ENCODE measurements at places on chromosomes 5 and 9.

GRCh38 chr9:111038331-111039230, at the start of gene LPAR1:
Gene LPAR1, minus strand, starts transcription at chr9:111038470. Its CDS starts 66,353 bp downstream, at chr9:110972117.
- no peak for DNase-seq

DNA sequence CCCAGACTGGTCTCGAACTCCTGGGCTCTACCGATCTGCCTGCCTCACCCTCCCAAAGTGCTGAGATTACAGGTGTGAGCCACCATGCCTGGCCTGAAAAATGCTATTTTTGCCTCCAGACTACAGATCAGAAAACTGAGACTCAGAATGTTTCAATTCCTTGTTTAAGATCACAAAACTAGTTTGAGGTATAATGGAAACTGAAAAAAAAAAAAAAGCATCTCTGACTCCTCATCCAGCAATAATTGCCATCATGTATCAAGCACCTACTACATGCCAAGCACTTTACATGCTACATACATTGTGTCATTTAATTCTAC, 35.6 kb downstream of the PLAC8L1 start:
- DNase-seq: no peak

DNA sequence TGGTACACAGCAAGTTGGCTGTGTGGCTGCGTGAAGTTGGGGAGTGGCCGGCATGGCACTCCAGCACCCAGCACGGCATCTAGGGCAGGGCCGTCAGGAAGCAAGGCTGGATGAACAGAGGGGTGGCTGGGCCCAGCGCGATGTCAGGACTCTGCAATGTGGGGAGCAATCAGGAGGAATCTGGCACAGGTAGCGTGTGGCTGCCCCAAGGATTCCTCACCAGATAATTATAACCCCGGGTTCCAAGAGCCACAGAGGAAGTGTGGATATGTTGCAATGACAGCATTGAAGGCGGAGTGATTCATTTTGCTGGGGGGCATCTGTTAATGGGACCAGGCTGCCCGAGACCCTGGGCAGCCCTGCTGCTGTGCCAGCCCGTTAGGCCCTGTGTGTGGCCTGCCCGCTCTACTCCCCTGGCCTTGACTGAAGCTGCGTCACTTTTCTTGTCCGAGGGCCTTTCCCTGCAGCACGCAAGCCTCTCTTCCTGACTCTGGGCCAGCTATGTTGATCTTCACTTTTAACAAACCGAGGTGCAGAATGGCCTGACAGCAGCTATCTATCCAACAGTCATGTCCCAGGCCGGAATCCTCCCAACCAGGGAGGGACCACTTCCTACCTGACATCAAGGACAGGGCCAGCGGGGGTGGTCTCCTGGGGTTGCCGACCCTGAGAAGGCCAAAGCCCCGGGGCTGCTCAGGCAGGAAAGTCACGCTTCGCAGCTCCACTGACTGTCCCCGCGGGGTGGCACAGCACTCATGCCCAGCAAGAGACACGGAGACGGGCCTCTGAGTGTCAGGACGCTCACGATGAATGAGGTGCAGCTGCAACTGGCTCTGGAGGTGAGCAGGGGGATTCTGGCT, 118.0 kb upstream of the PHYKPL start:
- DNase-seq: no peak

DNA sequence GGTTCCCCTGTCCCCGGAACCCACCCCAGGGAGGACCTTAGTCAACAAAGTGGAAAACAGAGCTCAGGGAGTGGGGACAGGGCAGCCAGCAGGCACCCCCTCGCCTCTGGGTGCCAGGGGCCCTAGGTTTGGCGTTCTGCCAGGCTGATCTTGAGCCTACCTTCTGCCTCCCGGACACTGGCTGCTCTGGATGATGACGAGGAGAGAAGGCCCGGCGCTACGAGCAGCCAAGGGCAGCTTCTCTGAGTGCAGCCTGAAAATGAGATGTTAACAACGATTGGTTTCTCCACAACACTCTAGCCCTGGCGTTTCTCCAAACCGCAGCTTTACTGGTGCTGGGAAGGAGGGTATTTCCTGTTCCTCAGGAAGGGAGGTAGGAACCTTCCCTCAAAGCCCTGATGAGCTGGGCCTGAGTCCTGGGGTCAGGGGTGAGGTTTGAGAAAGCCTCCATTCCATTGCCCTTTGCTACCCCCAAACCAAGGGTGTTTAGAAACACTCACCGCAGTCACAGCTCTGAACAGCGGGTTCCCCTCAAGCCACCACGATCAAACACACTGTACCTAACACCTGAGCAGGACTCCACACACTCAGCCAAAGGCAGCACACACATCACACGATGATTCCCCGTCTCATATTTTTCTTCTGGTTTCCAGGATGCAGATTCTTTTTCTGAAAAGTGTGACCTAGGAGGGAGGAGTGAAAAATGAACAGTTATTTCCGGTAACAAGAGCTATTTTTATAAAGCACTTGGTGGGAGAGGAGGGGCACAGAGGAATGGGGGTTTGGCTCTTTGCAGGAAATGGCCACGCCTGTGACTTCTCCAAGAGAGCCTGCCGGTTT, at the start of gene STING1:
TSS of gene STING1 (minus strand) at position 709 of the 840 bp plus-strand sequence. CDS start 1,054 bp downstream, outside the sequence.
- peak; percentile 6 for DNase-seq

DNA sequence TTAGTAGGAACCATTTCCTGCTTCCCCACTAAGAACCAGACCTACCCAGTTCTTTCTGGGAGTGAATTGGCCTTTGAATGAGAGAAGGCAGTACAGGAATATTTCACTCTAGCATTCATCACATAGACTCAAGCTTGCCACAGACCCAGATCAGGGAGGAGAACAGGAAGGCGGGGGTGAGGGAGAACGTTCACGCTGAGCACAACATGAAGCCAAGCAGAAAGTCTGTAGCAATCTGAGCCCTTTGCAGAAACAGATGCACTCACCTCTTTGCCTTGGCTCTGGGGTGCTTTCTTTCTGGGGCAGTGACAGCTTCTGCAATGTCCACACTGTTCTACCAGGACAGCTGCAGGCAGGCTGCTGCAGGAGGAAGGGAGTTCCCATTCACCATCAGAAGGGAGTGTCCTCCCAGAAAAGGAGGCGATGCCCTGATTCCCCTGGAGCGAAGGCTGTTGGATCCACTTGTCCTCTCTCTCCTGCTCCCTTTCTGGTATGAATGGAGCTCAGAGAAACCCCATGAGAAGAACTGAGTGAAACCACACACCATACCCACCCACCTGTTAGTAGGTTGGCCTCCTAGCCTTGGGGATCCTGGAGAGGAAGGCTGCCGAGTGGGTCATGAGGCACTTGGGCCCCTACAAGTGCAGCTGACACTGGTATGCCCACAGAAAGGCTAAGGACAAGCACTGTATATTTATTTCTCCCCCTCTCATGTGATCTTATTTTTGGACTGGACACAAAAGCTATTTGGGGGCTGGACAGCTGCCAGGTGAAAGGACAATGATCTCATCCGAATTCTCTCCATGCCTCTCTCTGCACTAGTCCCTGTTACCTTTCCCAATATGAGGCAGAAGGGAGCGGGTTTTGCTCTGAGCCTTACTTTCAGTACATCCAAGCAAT, 11.7 kb upstream of the FGF1 start:
- no peak for DNase-seq

GRCh38 chr5:1926071-1926440, 43.3 kb upstream of the IRX4 start:
- DNase-seq: no peak

GRCh38 chr5:14202462-14202861, 59.3 kb downstream of the TRIO start:
- DNase-seq: no peak

- no peak for DNase-seq
Measured at GRCh38 chr5:124952079-124952478, 205.6 kb upstream of the ZNF608 start.

DNA sequence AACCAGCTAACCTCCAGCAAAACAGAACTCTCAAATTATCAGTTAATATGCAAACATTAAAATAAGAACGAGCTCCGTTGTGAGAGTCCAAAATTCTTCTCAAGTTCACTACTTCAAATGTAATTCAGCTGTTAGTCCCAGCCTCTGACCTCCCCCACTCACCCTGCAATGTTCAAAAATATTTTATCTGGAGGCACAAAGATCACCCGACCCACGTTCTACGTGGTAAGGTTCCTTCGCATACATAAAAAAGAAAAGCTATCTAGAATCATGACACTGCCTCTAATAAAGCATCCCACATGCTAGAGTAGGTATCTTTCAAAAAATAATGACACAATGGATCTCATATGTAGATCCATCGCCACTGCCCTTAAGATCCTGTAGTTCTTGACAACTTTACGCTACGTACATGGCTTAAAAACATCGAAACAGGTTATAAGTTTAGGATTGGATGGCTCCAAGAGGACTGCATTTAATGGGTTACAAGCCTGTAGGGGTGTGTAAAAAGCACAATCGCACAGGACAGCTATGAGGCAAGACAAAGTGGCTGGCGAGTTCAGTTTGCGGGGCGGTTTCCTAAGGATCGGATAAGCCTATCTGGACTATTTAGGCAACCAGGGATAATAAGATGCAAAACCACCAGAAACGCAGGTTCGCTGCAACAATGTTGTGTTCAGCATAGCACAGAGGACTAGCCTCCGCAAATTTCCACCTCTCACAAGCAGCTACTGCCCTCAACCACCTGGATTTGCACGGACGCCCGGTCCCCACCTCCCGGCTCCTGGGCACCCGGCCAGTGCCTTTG, 969 bp downstream of the CLK4 start:
- no peak for DNase-seq

DNA sequence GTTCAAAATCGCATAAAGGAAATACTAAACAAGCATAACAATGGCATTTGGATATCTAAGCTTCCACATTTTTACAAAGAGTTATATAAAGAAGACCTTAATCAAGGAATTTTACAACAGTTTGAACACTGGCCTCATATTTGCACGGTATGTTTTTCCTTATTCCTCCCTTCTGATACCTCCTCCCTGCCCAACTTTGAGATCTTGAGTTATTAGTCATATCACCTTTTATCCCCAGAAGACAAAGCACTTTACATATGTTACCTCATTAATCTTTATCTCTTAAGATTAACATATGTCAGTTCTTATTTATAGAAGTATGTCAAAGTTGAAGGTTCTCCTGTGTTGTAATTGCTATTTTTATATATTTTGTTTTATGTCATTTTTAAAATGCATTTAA, 29.8 kb downstream of the TDRD7 start:
- DNase-seq: no peak

- no peak for DNase-seq
Measured at GRCh38 chr5:125103459-125103858, 357.0 kb upstream of the ZNF608 start.

GRCh38 chr9:113742878-113743277, 133.2 kb upstream of the ZNF618 start:
- no peak for DNase-seq

DNA sequence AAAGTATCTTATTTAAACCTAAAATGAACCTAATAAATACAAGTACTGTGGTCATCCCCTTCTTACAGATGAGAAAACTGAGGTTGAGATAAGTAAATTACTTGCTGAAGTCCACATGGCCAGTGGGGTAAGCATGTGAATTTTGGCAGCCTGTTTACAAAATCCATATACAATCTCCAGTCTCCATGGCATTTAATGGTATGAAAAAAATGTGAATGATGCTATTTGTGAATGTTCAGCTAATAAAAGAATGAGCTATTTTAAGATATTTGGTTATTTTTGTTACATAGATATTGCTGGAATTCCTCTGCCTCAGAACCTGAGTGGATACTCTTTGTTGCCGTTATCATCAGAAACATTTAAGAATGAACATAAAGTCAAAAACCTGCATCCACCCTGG, 19.3 kb upstream of the GPR150 start:
- DNase-seq: no peak

DNA sequence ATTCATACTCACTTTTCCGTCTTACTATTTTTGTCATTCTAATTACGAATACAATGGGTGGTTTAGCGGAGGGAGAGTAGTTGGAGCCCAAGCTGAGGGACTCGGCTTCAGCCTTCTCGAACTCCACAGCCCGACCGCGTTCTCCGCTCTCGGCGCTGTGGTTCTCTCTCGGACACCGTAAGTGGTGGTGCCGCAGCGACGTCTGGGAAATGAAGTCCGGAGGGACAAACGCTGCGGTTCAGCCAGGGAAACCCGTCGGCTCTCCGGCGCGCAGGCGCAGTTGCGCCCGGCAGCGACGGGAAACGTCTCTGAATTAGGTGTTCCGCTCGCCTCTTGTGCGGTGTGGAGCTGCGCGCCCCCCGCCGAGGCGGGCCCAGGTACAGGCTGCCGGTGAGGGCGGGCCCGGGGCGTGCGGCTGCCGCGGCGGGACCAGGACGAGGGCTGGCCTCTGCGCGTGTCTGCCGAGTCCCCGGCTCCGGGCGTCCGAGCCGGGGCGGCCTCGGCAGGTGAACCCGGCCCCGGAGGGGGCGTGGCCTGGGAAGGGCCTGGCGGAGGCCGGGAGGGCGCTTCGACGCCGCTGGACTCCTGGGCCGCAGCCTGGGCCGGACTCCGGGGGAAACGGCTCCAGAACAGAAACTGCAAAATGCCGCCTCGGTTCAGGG, at the start of gene ZNF879:
TSS of gene ZNF879 (plus strand) at position 277 of the 662 bp plus-strand sequence. CDS start 1,201 bp downstream, outside the sequence.
- DNase-seq: peak; percentile 93

DNA sequence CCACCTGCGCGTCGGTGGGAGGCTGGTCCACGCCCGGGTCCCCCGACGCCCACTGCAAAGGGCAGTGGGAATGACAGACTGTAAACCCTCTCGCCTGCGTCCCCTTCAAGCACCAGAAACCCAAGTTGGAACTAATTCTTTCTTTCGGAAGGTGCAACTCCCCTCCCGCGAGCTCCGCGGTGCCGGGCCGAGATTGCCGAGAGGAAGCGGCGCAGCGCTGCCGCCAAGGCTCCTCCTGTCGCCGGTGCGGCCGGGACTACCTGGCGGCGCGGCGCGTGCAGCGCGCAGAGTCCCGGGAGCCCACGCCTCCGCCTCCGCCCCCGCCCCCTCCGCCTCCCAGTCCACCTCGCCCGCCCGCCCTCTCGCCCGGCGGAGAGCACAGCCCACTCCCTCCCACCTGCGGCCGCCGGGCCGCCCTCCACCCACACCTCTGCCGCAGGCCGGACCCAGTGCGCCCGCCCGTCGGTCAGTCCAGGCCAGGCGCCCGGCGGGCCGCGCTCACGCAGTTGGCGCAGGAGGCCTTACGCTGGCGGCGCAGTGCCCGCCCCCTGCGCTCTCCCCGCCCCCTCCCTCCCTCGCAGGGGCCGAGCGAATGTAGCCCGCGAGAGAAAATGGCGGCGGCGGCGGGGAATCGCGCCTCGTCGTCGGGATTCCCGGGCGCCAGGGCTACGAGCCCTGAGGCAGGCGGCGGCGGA, at the start of gene MAP3K1:
TSS of gene MAP3K1 (plus strand) at position 587 of the 695 bp plus-strand sequence. CDS start at position 612, 25 bp downstream.
- DNase-seq: peak; percentile 86

DNA sequence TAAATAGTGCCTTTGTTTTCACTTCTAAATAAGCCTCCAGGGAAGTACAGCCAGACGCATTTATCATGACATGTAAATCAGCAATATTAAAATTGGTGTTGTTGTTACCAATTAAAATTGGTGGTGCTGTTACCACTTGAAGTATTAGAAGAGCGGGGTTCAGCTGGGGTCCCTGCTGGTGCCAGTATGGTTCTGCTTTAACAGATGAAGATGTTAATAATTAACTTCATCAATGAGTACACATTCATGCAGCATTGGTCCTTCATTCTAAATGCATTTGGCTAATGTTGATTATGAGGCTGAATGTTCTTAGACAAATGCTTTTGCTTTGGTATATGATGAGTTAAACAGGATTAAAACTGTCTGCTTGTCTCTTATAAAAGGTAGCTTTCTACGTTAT, 67.6 kb upstream of the TMC1 start:
- DNase-seq: no peak

- peak; percentile 6 for DNase-seq
Measured at GRCh38 chr5:33675958-33676464, 215.8 kb downstream of the ADAMTS12 start.
